ENCODE measurements at places on chromosomes 2 and 18. TPM values are rescaled to one million over a fixed set of nuclear protein-coding genes. Genes with fewer than 3 reads are reported as not detected.

DNA sequence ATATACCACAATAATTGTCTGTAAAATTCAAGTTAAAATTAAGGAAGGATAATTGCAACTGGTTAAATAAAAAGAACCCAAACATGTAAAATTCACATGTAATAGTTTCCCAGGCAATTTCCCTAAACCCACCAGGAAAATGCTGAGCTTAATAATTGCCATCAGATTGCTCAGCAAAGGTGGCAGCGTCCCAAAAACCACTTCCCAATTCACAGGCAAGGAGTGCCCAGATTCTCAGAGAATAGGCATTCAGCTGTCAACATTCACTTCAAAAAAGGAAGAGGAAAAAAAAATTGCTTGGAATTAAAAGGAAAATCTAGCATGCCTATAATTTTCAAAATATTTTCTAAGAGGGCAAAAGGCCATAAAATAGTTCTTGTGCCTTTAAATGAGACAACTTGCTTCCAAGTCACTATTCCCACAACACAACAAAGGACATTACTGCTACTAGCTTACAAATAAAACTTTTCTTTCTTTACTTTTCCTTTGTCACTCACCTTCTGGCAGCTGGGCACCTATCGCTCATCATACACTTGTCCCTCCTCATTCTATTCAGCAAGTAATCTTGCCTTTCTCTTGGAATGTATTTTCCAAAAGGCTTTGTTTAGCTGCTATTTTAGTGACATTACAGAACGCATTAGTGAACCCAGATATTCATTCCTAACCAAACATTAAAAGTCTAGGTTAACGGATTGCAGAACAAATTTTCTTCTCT is 15.2 kb downstream of the SRBD1 start:
- H3K4me3 ChIP-seq = no peak overlapping the region
- no peaks in the 10 kb centered on the region for H3K4me1 ChIP-seq
- no peak for DNase-seq

- H3K27me3 ChIP-seq = no peaks in the 10 kb centered on the region
- H3K27ac ChIP-seq = no peak overlapping the region
- H3K4me3 ChIP-seq = no peak overlapping the region
Measured at GRCh38 chr2:111994042-111994441, 61.0 kb upstream of the TMEM87B start.

DNA sequence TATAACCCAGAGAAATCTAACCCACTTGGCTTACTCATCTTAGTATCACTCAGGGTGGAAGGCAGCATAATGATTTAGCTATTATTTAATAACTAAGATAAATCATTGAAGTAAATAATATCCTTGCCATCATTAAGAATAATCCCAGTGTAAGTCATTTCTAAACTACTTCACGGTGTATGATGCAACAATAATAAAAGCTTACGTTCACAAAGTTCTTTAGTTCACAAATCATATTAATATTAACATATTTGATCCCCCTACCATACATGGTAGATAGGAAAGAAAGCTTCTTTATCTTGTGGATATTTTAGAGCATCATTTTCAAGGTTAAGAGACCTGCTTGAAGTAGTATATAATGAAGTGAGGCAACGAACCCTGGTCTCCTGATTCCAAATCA is 401.0 kb downstream of the NCKAP5 start:
- no peak for DNase-seq
- H3K27ac ChIP-seq = no peak overlapping the region
- no peaks in the 10 kb centered on the region for H3K4me1 ChIP-seq
- H3K36me3 ChIP-seq = no peaks in the 10 kb centered on the region
- H3K27me3 ChIP-seq = no peaks in the 10 kb centered on the region

Gene RTP5
- total RNA-seq = not detected

DNA sequence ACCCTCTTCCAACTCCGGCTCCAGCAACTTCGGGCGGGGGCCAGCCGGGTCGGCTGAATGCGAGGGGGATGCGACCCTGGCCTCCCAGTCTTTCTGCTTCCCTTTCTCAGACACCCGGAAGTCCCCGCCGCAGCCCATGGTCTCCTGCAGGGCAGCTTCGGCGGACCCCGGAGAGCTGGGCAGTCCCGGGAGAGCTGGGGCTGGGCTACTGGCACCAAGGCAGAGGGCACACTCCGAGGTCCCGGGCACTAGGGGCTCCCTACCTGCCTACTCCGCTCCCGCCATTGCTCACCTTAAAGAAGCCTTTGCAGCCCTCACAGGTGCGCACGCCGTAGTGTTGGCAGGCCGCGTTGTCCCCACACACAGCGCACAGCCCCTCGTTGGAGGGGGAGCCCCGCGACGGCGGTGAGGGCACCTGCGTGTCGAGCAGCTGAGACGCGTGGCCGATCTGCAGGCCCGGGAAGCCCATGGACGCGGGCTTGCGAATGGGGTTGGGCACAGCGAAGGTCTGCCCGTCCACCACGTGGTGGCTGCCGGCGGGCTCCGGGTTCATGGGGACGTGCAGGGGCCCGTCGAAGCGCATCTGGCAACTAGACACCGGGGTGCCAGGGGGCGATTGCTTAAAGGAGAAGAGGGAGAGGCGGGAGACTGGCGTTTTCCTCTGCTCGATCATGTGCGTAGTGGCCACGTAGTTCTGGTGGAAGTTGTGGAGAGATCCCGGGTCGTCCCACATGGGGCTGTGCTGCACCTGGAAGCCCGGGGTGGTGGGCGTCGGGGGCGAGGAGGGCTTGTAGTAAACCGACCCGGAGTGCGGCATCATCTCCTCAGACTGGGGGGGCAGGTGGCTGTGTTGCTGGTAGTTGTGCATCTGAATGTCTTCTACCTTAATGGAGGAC is 3.2 kb downstream of the NR4A2 start:
- DNase-seq = peak; percentile 49
- no peak overlapping the region for H3K27ac ChIP-seq
- H3K27me3 ChIP-seq = peaks cover 63% of the 10 kb centered on the region
- no peaks in the 10 kb centered on the region for H3K36me3 ChIP-seq

DNA sequence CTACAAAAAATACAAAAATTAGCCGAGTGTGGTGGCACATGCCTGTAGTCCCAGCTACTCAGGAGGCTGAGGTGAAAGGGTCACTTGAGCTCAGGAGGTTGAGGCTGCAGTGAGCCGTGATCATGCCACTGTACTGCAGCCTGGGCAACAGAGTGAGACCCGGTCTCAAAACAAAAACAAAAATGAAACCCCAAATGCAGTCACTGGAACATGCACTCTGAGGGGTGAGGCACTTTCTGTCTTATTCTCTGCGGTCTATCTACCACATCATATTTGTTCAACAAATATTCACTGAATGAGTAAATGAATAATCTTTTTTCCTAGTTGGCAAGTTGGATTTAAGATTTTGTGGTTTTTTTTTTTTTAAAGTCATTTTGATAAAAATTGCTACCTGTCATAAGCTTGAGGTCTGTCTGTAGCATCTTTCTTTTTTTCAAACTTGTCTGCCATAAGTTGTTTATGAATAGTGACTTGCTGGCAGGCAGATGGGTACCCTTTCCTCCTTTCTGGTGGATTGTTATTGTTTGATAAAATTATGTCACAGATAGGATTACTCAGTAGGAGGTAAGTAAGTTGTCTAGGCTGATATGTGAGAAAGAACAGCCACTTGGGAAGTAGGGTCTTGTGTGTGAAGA is 11.8 kb downstream of the CHRNA1 start:
- H3K4me1 ChIP-seq = peaks cover 2% of the 10 kb centered on the region
- no peak for DNase-seq
- no peak overlapping the region for H3K4me3 ChIP-seq
- no peaks in the 10 kb centered on the region for H3K36me3 ChIP-seq
- H3K27me3 ChIP-seq = no peaks in the 10 kb centered on the region

DNA sequence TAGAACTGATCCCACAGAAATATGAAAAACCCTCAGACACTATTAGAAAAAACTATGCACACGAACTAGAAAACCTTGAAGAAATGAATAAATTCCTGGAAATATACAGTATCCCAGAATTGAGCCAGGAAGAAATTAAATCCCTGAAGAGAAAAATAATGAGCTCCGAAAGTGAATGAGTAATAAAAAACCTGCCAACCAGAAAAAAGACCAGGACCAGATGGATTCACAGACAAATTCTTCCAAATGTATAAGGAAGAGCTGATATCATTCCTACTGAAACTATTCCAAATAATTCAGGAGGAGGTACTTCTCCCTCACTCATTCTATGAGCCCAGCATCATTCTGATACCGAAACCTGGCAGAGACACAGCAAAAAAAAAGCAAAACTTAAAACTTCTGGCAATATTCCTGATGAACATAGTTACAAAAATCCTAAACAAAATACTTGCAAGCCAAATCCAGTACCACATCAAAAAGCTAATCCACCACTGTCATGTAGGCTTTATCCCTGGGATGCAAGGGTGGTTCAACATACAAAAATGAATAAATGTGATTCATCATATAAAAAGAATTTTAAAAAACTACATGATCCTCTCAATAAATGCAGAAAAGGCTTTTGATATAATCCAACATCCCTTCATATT is 1397.6 kb upstream of the DDX18 start:
- no peak overlapping the region for H3K4me3 ChIP-seq
- H3K27ac ChIP-seq = no peak overlapping the region
- H3K36me3 ChIP-seq = no peaks in the 10 kb centered on the region
- DNase-seq = no peak

- DNase-seq = no peak
- no peaks in the 10 kb centered on the region for H3K27me3 ChIP-seq
- no peak overlapping the region for H3K27ac ChIP-seq
- no peaks in the 10 kb centered on the region for H3K4me1 ChIP-seq
- peaks cover 46% of the 10 kb centered on the region for H3K36me3 ChIP-seq
Measured at GRCh38 chr2:1642066-1642861, 102.1 kb downstream of the PXDN start.

DNA sequence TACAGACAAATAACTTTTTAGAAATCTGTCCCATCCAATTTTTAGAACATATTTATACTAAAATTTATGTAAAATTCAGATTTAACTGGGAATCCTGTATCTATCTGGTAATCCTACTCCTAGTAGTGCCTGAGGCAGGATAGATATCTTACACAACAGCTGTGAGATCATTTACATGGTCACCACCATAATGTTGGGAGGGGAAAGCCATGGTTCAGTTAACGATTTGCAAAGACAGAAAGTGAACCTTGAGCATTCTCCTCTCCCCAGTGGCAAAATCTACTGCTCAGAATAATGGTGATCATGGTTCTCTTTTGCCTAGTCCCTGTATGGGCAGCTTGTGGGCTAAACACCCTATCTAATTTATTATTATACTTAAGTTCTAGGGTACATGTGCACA is 7.7 kb upstream of the TMEM247 start:
- no peak overlapping the region for H3K4me3 ChIP-seq
- H3K4me1 ChIP-seq = no peaks in the 10 kb centered on the region
- no peaks in the 10 kb centered on the region for H3K27me3 ChIP-seq
- no peak for DNase-seq
- H3K27ac ChIP-seq = no peak overlapping the region

Gene MTLN
- 16.3 TPM for total RNA-seq

Gene C2orf92
- total RNA-seq = 5.4 TPM

Gene CCBE1
- 0.46 TPM for total RNA-seq

DNA sequence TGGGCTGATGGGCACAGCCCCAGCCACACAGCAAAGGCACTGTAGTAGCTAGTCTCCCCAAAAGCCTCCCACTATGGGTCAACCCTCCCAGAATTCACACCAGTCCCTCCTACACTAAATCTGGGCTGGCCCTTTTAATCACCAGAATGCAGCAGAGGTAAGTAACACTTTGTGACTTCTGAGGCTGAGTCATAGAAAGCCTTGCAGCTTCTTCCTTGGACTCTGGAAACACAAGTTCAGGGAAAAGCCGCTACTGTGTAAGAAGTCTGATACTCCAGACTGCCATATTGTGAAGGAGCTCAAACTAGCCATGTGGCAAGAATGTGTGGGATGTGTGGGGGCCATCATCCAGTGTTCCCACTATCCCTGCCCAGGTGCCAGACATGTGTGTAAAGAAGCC is 19.0 kb upstream of the SIX2 start:
- H3K4me1 ChIP-seq = no peaks in the 10 kb centered on the region
- no peaks in the 10 kb centered on the region for H3K36me3 ChIP-seq
- no peak for DNase-seq
- no peaks in the 10 kb centered on the region for H3K27me3 ChIP-seq
- H3K4me3 ChIP-seq = no peak overlapping the region

Gene EN1
- total RNA-seq = not detected

Gene BOLL
- total RNA-seq = not detected

GRCh38 chr18:13179566-13180113 is 38.9 kb upstream of the LDLRAD4 start:
- no peaks in the 10 kb centered on the region for H3K27me3 ChIP-seq
- peaks cover 3% of the 10 kb centered on the region for H3K36me3 ChIP-seq
- DNase-seq = no peak
- no peak overlapping the region for H3K4me3 ChIP-seq
